Inflammatory macrophage treated with lipopolysaccharide for 4 hours (primary cell): ENCODE measurements at places on chromosomes 2 and 18.

DNA sequence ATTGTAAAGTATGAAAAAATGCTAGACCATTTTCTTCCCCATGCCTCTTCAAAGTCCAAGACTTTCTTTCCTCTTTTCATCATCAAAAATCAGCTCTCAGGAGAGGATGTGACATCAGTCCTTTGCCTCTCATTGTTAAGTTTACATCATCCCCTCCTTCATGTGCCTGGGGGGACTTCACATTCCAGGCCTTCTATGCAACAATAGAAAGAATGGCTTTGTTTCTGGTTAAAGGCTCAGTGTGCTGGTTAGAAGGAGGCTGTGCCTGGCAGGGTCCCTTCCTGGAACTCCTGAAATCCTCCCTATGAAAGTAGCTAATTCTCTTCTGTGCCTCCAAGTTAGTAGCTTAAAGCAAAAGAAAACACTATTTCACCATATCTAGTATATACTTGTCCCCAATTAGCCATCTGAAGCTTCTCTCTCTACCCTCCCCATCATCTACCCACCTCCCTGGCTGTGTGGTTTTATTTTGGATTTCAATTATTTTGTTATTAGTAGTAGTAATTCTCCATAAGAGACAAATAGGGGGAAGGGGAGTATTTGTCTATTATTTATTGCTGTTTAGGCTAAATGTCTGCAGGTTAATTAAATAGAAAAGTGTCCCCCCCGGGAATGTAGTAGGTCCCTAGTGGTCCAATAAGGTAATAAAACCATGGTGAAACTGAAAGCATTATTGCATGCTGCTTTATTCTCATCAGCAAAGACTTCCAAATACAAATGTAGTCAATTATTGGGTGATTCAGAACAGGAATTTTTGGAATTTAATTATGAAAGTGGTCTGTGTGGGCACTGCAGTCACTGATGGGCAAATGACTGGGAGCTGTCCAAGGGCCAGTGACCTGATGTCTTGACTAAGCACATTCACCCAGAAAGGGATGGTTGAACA, 69.0 kb downstream of the CPO start:
- peak; percentile 9 for DNase-seq

DNA sequence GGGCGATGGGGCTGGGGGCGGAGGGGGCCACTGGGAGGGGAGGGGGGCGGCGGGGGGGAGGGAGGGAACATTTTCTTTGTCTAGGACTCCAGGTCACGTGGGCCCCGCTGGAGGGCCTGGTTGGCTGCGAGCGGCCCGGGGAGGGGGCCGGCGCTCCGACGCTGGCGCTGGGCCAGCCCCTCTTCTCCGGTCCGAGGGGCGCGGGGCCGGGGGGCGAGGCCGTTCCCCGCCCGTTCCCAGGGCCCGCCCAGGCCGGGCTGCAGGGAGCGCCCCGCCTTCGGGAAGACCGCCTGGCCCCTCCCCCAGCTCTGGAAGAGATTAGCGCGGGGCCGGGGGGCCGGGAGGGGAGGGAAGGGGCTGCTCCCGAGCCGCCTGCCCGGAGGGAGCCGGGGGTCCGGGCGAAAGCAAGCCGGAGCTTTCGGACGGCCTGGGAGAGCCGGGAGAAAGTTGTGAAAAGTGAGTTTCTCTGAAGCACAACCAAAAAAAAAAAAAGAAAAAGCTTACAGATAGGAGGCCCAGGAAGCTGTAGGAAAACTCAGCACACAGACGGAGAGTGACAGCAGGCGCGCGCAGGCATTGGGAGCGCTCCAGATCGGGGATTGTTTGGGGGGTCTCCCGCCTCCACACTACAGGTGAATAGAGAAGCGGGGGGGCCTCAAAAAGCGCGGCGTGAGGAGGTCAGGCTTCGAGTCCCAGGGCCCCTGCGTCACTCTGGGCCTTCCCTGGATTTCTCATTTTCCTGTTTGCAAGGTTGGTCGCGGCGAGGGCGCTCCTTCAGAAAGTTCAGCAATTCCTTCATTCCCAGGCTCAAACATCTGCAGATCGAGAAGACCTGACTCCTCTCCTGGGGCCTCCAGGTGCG, 84.1 kb upstream of the POMC start:
- no peak for DNase-seq

- no peak for DNase-seq
Observed at GRCh38 chr2:238305092-238305862, 15.0 kb upstream of the TRAF3IP1 start.

- DNase-seq, result peak; percentile 48
Observed at GRCh38 chr18:58195278-58195765, 151.3 kb downstream of the NEDD4L start.

GRCh38 chr2:170215021-170215420, 37.1 kb downstream of the MYO3B start:
- no peak for DNase-seq

- peak; percentile 83 for DNase-seq
Observed at GRCh38 chr2:231554748-231555545, 24.7 kb upstream of the NMUR1 start.

GRCh38 chr2:227036527-227036926, 127.5 kb downstream of the COL4A4 start:
- no peak for DNase-seq

GRCh38 chr2:26938399-26939118, 31.9 kb upstream of the MAPRE3 start:
- DNase-seq, result no peak

- no peak for DNase-seq
Observed at GRCh38 chr2:21500401-21500945, 376.7 kb downstream of the TDRD15 start.

DNA sequence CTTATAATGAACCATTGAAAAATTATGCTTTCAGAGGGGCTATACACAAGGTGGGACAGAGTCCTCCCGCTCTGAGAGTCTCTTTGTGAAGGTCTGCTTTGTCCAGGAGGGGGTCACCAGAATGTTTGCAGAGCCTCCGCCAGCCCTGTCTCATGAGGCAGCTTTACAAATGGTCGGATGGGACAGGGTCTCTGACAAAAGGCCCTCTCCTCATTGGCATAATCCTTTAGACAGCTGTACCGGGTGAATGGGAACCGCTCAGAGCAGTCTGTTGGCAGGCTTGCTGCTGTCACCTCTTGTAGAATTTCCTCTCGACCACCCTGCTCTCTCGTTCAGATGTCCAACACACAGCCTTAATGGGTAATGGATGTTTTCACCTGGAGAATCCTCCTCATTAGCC, 40.2 kb upstream of the TGIF1 start:
- DNase-seq, result no peak

DNA sequence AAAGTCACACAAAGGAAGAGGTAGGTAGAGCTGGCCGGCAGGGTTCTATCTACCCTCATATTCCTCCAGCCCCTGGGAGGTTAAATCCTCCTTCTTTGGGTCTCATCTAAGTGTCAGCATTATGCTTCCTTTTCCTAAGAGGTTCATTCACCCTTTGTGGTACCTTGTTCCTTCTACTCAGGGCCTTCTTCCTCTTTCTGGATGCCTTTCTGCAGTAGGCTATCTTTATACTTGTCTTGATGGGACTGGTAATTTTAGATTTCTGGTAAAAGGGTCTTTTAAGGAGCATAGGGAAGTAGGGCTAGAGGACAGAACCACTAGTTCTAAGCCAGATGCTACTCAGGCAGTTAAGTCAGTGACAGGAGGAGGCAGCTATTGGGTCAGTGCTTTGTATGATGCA, 13.7 kb upstream of the TNP1 start:
- peak; percentile 24 for DNase-seq

- peak; percentile 76 for DNase-seq
Observed at GRCh38 chr2:105915005-105915558, 170.4 kb downstream of the NCK2 start.

GRCh38 chr18:47557160-47557559, 305.7 kb upstream of the SKOR2 start:
- no peak for DNase-seq

GRCh38 chr2:231223458-231223976, 25.1 kb downstream of the ARMC9 start:
- no peak for DNase-seq
